C1 segment of cervical spinal cord (tissue), 14 donors: ENCODE measurements at places on chromosomes 11 and 22.

GRCh38 chr11:8802251-8802650, 108.7 kb upstream of the AKIP1 start:
- no peak for DNase-seq

DNA sequence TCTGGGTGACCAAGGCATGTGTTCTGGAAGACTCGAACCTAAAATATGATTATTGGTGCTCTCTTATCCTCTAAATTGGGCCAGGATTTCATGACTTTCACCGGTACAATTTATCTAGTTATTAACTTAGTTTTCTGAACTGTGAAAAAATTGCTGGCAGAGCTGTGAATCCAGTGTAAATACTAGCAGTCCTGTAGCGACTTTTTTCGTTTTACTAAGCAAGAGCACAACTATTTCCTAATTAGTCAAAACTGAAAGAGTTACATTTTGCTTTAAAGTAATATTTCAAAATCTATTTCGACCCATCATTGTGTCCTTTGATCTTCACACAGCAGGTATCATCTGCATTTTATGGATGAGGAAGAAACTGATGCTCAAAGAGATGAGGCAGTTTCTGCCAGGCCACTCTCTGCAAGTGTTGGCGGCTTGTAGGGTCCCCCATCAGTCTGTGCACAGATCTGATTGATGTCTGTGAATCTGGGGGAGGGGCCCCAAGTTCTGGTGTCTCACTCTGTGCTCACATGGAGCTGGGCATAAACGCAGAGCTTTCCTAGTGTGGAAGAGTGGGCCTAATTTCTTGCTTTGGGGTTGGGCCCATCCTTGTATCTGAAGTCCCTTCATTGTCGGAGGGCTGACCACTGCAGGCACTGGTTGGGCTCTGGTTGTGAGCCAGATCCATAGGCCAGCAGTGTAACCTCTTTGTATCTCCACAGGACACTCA, 1.4 kb upstream of the TRMT2A start:
- DNase-seq = no peak

DNA sequence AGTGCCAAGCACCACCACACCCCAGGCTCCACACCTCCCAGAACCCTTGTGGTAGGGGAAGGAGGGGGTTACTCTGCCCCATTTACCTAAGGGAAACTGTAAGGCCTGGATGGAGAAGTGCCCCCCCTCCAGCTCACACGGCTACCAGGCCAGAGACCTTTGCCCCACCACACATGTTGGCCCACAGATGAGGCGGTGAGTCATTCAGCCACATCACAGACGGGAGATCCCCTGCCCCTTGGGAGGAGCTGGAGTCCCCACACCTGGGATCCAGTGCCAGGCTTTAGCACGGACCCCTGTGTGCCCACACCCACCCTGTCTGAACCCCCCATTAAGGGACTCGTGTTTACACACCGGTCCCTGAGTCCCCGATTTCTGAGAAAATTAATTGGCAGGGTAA, 24.9 kb downstream of the CDKN1C start:
- no peak for DNase-seq

GRCh38 chr22:23282089-23282501, 101.8 kb downstream of the BCR start:
- no peak for DNase-seq

DNA sequence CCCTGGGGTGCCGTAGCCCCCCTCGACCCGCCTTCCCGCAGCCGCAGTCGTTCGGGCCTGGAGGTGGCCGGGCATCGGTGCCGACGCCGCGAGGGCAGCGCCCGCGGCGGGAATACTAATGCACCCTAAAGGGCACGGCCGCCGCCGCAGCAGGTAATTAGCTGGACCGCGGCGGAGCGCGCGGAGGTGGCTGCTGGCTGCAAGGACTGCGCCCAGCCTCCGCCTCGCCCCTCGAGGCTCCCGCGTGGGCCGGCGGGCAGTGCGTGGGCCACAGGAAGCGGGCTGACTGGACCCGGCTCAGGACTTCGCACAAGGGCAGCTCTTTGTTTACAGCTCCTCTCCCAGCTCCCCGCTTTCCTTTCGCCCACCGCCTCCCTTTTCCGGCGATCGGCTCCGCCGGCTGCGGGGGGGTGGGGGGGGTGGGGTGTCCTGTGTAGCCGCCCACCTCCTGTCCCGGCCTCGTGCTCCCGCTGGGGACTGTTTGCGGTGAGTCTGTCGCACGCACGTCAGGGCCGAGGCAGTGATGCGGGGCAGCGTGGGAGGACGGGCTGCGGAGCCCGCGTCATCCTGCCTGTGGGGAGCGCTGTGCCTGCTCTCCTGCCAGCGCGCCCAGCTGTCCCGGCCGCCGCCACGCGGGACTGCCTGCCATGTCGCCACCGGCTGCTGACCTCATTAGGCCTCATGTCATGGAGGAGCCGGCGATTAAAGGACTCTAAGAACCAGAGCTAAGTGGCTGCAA, 53.2 kb downstream of the GRIK4 start:
- DNase-seq = peak; percentile 51

- no peak for DNase-seq
These were observed 690.1 kb downstream of the METTL15 start for GRCh38 chr11:28798286-28798685.

DNA sequence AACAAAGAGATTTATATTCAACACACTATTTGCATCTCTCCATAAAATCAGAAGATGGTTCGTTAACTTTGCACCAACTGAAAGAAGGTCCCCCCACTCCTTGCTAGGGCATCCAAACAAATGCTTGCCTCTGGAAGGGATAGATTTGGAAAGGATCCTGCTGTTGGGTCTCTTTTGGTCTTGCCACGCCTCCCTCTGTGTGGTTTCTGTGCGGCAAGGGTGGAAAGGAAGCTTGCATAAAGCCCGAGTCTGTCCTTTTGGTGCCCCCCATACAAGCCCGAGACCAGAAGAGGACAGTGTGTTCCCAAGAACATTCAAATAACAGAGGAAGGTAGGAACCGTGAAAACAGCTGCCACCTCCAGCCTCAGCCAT, 15.1 kb downstream of the SCGB1A1 start:
- no peak for DNase-seq
